ENCODE measurements at places on chromosomes 3 and 15.

- DNase-seq: no peak
Measured at GRCh38 chr3:129934234-129935123, 40.0 kb upstream of the TRH start.

DNA sequence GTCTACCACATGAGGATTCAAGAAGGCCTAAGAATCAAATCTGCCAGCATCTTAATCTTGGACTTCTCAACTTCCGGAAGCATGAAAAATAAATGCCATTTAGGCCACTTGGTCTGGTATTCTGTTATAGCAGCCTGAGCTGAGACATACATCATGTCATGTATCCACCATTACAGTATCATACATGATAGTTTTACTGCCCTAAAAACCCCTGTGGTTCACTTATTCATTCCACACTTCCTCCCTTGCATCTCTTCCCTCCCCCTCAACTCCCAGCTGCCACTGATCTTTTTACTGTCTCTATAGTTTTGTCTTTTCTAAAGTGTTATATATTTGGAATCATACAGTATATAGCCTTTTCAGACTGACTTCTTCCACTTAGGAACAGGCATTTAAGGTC is 161.8 kb downstream of the SNRK start:
- no peak for DNase-seq

- no peak for DNase-seq
Measured at GRCh38 chr15:41474941-41475340, 18.7 kb upstream of the ITPKA start.

GRCh38 chr3:136141891-136142290 is 54.2 kb downstream of the MSL2 start:
- DNase-seq: no peak

- DNase-seq: no peak
Measured at GRCh38 chr3:136708333-136708985, 43.7 kb downstream of the STAG1 start.

- DNase-seq: no peak
Measured at GRCh38 chr3:123011447-123011846, 16.1 kb downstream of the SEMA5B start.

- DNase-seq: no peak
Measured at GRCh38 chr3:1381647-1382036, 288.8 kb downstream of the CNTN6 start.

DNA sequence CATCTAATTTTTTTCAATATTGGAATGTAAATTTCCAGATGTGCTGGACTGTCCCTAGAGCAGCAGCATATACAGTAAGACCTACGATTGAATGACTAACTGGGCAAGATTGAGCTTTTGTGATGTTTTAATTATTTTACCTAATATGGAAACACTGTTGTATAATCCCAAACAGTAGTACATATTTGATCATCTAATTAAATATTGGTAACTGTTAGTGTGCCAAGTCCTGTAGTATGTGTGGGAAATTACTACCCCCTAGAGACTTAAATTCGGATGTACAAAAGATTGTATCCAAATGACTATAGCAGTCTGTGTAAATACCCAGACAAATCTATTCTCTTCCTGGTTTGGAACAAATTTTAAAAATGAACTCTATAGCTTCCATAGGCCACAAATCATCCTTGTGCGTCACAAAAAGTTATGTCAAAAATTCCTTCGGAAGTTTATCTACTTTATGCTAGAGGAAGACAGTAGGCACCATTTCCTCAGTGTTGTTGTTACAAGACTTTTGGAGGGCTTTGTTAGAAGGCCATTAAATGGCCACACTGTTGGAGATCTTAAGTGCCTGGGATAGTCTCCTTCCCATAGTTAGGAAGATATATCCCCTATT is 41.6 kb downstream of the NKIRAS1 start:
- no peak for DNase-seq

DNA sequence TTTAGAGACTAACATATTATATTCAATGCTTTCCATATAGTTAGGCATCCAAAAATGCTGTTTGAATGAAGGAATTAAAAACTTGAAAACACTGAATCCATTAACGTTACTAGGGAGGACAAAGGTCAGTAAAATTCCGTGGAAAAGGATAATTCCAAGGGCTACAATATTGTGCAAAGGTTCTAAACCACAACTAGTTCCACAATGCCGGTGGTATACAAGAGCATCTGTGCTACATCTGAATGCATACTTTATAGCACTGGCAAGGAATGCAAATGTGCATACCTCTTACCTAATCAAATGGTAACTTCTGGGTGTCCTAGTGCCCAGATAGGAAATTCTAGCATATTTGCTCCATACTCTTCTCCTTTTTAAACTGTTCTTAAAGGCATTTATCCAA is 2.2 kb downstream of the ICE2 start:
- no peak for DNase-seq

DNA sequence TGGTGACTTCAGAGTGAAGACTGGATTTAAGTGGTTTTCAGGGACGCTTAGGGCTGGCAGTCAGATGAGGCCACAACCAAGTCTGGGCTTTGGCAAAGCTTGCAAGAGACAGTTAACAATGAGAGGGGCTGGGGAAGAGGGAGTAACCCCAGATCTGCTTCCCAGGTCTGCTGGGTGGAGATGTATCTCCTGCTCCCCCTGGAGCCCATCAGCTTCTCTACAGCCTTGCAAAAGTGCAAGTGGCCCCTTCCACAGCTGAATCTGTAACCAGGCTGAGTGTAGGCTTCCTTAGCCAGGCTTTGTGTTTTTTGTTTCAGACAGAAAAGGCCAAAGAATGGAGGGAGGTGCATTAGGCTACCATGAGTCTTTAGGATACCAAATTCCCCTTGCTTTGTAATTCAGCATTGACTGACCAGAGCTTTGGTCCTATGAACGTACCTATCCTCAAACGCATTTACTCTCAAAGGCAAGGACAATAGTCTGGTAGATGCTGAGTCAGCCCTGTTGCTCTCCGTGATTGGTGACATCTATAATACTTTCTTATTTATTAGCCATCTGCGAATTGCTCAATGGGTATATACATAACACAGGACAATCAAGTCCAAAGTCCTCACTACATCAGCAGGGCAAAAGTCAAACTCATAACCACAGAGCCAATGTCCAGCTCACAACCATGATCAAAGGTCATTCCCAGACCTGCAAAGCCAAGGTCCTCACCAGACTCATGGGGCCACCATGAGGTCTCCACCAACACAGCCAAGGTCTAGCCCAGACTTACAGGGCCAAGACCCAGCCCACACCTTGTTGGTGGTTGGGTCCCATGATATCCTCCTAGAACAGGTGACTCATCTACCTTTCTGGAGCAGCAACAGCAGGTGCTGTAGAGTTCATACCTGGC is 17.1 kb downstream of the CCDC13 start:
- no peak for DNase-seq

DNA sequence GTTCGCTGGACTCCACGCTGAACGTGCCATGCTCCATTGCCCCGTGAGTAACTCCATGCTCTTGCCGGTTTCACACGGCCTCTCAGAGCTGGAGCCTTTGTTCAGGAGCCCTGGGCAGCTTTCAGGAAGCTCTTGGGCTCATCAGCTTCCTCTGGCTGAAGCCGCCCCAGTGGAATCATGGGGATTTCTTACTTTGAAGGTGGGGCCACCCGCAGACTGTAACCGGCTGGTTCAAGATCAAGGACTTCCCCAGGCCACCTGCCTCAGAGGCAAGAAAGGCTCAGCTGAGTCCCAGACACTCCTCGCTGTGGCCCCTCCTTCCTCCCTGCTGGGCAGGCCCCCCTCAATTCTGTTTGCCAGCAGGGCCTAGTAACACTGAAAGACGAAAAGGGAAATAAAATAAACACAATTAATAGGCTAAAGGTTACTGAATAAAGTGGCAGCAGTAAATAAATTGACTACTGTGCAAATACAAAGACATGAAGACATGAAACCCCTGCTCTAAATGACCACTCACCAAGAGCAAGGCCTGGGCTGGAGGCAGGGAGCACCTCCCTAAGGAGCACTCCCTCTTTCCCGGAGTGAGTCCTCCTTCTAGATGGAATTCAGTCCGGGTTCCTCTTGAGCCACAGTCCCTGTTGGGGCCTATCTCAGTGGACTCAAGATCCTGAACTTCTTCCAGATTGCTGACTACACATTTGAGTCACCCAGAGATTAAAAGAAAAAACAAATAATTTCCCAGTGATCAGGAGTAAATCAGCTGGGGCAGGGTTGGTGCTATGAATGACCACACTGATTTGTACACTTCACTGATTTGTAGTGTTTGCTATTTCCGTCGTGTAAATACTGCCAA is 51.0 kb downstream of the ZDHHC19 start:
- DNase-seq: no peak

- DNase-seq: no peak
Measured at GRCh38 chr3:76470285-76470684, 569.6 kb upstream of the ROBO2 start.

DNA sequence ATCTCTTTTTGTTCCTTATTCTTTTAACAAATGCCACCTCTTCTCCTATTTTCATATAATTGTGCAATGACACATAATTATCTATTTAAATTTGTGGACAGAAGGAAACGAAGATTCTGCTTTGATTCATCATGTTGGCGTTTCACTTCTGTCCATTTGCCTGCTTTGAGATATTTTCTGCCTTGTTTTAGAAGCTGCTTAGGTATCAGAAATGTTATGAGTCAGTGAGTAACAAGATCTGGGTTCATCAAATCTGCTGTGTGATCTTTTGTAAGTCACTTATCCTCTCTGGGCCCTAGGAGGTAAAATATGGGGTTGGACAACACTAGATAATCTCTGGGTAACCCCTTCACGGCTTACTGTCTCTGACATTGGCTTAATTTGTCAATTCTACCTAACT is 7.3 kb upstream of the MINDY4B start:
- DNase-seq: no peak

- DNase-seq: no peak
Measured at GRCh38 chr3:50226888-50227389, 9.1 kb upstream of the GNAI2 start.

GRCh38 chr15:24823473-24823872 is 131.3 kb upstream of the SNRPN start:
- no peak for DNase-seq

DNA sequence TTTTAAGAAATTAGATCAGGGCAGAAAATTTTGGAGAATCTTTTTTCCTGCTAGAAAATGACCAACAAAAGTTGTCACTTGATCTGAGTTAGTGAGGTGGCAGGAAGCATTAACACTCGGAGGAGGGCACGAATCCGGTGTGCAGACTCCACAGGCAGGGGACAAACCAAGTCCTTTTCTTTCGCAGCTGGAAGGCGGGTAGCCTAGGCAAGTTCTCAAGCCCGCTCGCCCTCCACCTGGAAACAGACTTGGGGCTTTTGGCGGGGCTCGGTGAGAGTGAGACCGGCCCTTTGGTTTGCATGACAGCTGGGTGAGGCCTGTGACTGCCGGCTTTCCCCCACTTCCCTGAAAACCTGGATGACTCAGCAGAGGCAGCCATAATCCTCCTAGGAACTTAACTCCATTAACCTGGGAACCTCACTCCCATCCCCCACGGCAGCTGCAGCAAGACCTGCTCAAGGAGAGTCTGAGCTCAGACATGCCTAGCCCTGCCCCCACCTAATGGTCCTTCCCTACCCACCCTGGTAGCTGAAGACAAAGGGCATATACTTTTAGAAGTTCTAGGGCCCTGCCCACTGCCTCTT is 134.8 kb downstream of the MFSD1 start:
- DNase-seq: no peak

GRCh38 chr15:101178931-101179330 is 72.9 kb downstream of the CHSY1 start:
- no peak for DNase-seq

DNA sequence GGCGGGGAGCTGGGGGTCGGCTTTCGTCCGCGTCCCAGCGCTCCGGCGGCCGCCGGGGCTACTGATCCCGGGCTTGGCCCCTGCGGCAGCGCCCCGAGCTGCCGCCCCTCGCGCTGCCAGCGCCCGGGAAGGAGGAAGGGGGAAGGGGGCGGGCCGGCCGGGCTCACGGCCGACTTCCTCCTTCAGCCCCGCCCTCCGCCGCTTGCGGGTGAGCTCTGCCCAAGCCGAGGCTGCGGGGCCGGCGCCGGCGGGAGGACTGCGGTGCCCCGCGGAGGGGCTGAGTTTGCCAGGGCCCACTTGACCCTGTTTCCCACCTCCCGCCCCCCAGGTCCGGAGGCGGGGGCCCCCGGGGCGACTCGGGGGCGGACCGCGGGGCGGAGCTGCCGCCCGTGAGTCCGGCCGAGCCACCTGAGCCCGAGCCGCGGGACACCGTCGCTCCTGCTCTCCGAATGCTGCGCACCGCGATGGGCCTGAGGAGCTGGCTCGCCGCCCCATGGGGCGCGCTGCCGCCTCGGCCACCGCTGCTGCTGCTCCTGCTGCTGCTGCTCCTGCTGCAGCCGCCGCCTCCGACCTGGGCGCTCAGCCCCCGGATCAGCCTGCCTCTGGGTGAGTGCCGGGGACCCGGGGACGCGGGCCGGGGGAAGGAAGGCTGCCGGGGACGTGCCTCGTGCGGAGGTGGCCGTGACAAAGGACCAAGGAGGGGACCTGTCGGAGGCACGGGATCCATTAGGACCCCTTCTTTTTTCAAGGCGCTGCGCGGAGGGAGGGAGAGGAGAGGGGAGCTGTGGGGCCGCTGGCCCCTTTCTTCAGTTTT is at the start of gene SEMA4B:
TSS of gene SEMA4B (plus strand) at position 201 of the 814 bp plus-strand sequence. CDS start at position 450, 249 bp downstream.
- no peak for DNase-seq

GRCh38 chr3:168933614-168934013 is 729.9 kb downstream of the MECOM start:
- DNase-seq: no peak

GRCh38 chr3:73707772-73708171 is 83.0 kb upstream of the PDZRN3 start:
- DNase-seq: no peak

GRCh38 chr3:159899166-159899565 is 89.5 kb upstream of the IL12A start:
- no peak for DNase-seq

DNA sequence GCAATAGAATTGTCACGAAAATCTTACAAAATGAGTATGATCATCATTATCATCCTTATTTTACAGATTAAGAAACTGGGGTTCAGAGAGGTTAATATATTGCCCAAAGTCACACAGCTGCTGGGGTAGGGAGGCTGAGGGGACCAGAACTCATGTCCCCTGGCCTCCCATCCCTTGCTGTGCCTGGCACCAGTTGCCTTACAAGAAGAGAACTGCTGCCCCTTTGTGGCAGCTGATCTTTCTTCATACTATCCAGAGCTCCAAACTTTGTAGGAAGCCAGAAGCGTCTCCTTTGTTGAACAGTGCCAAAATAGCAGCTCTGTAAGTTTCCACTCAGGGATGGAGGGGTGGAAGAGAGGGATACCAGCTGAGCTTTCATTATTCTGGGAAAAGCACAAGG is 236.8 kb upstream of the TBC1D5 start:
- no peak for DNase-seq

DNA sequence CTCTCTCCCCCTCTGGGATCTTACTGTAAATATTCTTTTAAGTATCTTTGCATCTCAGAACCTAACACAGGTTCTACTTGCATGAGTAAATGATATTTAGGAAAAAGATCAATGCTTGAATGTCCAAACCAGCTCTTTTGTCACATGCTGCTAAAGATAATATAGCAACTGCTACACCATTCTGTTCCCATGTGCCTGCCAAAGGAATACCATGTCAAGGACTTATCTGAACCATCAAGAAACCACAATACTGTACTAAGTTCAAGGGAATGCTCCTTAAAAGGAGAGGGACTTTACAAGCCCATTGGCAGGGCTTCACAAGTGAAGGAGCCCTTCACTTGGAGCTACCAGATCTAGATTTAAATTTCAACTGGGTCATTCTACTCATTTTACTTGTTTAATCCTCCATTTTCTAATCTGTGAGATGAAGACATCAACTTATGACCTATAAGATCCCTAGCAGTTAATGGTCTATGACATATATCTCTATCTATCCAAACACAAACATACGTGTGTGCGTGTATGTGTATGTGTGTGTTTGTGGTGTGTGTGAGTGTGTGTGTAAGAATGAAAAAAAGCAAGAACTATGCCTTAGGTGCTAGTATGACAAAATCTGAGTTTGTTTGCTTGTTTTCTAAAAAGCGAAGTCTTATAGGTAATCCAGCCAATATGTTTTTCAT is 13.0 kb upstream of the SEC62 start:
- no peak for DNase-seq
